ENCODE measurements at places on chromosomes 6 and 20.
A peak's percentile ranks its signal among the peaks of the same experiment; 100 is the strongest.

DNA sequence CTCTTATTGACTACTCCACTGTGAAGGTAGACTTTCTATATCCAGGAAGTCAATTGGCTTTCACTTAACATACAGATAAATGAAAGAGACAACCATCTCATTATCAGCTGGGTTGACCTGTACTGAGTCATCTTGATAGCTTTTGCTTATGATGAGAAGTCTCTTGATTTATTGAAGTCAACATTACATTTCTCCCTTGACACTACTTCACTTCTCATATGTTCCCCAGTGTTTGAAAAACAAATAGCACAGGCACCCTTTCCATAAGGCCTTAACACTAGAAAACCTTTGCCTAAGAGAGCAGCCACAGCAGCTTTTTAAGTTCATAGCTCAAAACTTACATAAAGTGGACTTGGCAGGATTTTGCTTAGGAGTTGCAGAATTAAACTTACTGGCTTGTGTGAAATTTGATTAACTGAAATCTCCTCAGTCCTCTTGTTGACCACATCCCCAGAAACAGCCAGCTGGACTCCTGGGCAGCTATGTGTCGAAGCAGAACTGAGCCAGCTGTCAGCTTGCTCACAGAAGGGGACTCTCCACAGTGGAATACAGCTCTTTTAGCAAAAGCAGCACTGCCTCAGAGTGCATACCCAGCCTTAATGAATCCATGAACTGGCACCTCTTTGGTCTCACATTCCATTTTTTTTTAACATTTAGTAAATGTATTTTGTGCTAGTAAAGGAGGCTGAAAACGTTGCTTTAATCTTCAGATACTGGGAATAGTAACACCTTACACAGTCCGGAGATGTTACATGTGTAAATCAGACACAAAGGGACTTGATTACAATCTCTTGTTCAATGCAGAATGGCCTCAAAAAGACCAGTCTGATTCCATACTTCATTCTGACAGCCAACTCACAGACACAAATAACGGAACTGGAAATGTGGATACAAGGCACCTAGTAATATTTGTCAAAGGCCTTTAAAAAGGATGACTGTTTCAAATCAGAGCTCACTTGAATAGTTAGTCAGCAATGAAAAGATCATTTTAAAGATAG lies 1532.7 kb downstream of the HACE1 start:
- DNase-seq: no peak

- no peak for DNase-seq
Measured at GRCh38 chr20:23368316-23369071, 6.5 kb downstream of the GZF1 start.

DNA sequence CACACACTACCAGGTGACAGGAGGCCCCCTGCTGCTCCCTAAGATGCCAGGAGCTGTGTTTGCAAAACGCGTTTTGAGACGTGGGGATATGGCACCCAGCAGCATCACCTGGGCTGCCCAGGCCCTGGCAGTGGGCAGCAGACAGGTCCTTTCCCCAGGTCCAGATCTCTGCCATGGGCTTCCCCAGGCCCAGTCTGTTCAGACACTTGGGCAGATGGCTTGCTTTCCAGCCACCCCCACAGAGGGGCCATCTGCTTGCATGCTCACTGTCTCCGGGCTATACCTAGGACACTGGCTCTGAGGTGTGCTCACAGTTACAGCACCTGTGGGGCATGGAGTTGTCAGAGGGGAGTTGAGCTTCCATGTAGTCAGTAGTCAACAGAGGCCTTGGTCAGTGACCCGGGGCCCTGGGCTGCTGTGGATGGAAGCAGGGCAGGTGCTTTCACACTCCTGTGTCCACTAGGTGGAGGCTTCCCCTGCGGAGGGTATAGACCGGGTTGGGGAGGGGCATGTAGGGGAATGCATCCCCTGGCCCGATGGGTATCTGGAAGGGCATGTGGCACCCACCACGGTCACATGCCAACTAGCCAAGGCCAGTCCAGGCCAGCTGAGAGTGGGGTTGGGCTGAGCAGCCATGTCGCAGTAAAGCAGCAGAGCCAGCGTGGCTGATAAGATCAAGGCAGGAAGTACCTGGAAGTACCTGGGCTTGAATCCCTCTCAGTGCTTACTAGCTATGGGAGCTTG lies 185.4 kb upstream of the SLC24A3 start:
- DNase-seq: no peak

DNA sequence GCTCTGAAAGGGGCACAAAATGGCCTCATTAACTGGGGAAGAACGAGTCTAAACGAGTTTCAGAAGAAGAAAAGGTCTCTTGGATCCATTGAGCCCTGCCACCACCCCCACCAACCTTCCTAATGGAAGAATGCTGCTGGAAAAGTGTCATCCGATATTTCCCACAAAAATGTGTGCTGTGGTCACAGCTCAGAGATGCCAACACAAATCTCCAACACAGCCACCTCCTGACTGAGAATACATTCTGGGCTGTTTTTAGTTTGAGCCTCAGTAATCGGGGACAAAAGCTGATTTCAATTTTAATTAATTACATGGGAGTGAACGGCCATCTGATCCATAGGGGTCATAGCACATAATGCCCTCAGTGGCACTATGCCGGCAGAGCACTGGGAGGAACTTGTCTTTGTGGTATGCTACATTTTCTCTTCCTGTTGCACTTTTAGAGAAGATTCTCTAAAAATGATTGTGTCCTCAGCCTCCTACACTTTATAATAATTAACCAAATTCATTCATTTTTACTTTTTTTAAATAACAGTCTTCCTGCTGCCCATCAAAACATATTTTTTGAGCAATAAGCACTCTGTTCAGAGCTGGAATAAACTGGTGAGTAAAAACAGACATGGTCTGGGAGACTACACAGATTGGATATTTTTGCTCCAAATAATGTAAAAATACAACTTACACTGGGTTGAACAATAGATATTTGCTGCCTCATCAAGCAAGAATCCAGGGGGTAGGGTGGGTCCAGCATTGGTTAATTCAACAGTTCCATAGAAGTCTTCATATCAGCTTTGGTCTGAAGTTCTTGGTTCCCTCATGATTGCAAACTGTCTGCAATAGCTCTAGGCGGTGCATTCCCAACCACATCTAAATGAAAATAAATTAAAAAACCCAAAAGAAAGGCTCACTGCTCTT lies 143.6 kb upstream of the TMEM170B start:
- no peak for DNase-seq

GRCh38 chr6:89071036-89071435 lies 9.5 kb upstream of the PNRC1 start:
- DNase-seq: no peak

- no peak for DNase-seq
Measured at GRCh38 chr20:60362531-60362930, 404.3 kb downstream of the CDH26 start.

DNA sequence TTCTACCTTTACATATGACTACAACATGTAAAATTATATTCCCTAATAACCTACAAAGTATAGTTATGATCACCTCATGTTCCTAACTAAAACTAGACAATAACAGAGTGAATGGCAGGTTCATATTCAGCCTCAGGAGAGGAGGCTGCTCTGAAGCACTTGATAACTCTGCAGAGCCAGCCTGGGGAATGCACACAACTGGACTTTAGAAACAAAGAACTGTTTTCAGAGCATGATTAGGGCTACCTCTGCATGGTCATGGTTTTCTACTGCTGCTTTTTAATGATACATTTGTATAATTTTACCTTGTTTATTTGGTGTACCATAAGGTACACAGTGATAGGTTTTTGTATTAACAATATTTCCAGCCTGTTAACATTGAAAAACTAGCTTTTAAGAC lies 50.3 kb downstream of the TRPC4AP start:
- no peak for DNase-seq

DNA sequence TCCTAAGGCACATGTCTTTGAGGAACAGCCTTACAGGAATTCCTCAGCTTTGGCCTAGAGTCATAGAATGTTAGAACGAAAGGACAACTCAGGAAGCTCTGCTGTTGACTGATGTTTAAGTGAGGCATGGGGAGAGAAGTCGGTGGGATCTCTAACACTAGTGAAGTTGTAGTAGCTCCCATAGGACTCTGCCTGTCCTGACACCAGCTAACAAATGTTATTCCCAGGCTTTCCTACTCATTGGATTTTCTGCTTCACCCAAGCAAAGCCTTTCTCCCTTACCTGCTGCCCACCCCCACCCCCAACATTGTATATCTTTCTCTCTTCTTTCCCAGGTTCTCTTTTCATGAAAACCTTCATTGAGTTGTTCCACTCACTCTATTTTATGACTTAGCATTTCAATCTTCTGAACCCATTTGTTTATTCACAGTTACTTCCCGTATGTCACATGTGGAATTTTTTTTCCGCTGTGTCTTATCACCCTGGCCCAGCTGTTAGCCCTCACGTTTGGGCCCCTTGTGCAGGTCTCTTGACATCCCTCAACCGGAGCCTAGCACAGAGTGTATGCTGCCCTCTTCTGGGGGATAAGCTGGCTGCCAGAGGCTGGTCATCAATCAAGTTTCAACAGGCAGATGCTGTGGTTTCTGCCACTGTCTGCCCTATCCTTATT lies 39.2 kb upstream of the RNF8 start:
- no peak for DNase-seq

GRCh38 chr6:3797231-3798054 lies 45.9 kb upstream of the PXDC1 start:
- no peak for DNase-seq

GRCh38 chr6:34182751-34183531 lies 37.1 kb upstream of the GRM4 start:
- DNase-seq: peak; percentile 48

DNA sequence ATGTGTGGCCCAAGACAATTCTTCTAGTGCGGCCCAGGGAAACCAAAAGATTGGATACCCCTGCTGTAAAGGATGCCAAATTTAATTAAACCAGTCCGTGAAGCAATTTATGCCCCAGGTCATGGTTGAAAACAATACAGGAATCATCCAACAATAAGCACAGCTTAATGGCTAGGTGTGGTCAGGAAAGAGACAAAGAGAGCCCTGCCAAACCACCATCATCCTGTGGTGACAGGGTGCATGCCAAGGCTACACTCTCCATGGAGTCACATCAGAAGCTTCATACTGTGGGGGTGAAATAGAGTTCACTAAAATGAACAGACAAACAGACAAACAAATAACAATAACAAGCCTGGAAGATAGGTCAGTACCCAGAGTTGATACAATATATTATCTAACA lies 62.7 kb downstream of the DZANK1 start:
- DNase-seq: no peak

- no peak for DNase-seq
Measured at GRCh38 chr20:40109136-40109535, 579.9 kb downstream of the MAFB start.

- no peak for DNase-seq
Measured at GRCh38 chr6:386688-387266, 4.8 kb upstream of the IRF4 start.

- DNase-seq: no peak
Measured at GRCh38 chr6:2615251-2615650, 135.5 kb downstream of the MYLK4 start.

DNA sequence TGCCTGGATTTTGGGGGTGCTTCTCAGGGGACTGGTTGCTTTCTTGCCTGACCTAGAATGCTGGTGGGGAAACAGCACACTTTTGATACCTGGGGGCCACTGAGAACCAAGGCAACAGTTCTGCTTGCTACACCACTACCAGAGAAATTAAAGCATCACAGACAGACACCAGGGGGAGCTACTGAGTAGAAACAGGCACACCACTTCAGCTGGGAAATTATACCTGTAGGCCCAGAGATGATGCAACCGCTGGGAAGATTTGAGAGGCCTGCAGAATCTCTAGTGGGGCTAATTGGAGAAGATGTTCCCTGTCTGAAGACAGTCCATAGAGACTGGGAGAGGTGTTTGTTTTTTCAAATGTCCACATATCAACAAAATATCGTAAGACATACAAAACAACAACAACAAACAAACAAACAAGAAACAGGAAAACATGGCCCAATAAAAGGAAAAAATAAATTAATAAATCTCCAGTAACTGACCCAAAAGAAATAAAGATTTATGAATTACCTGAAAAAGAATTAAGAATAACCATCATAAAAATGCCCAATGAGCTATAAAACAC lies 129.4 kb upstream of the RIN2 start:
- DNase-seq: no peak

- no peak for DNase-seq
Measured at GRCh38 chr6:17663226-17663625, 43.5 kb downstream of the NUP153 start.

- DNase-seq: no peak
Measured at GRCh38 chr6:69878795-69879194, 12.4 kb downstream of the COL19A1 start.

DNA sequence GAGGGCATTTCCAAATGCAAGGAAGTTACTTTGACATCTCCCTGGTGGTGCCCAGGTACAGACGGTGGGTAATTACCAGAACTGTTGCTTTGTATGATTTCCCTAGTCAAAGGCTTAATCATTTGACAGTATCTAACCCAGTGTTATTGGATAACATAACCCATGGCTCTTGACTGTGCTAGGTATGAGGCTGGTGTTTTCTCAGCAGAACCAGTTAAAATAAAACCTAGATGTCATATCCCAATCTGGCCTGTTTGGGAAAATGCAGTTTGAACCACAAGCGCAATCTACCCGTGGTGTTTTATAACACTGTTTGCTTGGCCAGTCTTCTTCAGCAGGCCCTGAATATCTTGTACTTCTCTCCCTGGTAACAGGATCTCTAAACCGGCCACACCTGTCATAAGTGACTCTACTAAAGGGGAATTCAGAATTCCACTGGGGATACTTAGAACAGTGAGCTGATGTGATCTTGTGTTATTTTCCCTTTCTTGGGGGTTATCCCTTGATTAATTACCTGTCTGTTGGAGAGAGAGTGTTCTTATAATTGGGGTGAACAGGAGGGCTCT lies 32.8 kb downstream of the PPP1R14C start:
- no peak for DNase-seq

- no peak for DNase-seq
Measured at GRCh38 chr6:71238351-71238750, 50.3 kb upstream of the OGFRL1 start.

GRCh38 chr6:30955367-30956042 lies 14.7 kb downstream of the MUCL3 start:
- peak; percentile 65 for DNase-seq

GRCh38 chr20:35271904-35272303 lies 6.0 kb downstream of the MMP24OS start:
- DNase-seq: no peak

DNA sequence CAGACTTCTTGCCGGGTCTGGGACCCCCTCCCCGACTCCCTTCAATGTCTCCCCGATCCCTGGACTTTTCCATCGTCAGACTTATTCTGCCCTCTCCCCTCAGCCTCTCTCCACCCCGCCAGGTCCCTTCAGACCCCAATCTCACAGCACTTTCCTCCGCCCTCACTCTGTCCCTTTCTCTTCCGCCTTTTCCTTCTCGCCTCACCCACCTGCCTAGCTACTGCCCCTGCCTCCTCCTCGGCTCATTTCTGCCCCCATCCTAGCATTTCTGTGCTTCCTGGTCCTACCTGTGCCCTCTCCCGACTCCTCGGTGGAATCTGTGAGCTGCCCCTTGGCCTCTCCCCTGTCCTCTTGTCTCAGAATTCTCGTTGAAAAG lies 616 bp downstream of the CHMP4B start:
- DNase-seq: no peak

GRCh38 chr6:166830185-166830890 lies 126.0 kb downstream of the RNASET2 start:
- no peak for DNase-seq
